ENCODE measurements at places on chromosomes 13 and 19.

- DNase-seq = no peak
Observed at GRCh38 chr19:19480688-19481087, 34.7 kb downstream of the TSSK6 start.

DNA sequence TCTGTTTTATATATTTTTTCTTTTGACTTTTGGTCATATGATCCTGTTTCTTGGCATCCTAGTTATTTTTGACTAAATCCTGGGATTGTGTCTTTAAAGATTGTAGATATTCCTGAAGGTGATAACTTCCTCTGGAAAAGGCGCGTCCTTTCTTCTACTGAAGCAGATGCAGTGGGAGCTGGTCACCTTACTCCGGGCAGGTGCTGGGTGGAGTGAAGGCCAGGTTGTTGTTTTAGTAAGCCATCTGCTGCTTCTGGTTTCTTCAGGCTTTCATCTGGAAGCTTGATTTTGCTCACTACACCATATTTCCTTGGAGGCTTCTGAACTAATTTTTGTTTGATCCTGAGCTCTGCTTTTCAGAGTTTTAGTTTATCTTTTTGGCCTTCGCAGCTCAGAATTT is 21.5 kb downstream of the URI1 start:
- DNase-seq = no peak

DNA sequence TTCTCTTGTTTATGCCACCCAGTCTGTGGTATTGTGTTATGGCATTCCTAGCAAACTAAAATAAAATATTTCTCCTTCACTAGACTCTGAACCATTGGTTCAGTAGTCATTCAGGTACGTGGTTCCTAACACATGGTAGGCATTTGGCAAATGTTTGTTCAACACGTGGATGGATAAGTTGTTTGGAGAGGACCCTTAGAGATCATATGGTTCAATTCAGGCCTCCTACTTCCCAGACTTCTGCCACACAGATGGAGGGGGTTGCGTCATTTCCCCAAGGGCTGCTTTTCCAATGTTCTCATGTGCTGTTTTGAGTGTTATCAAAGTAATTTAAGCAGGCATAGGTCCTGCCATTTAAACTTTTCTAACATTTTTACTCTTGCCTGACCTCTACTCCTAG is 6.7 kb downstream of the CXCL17 start:
- DNase-seq = no peak

- DNase-seq = no peak
Observed at GRCh38 chr13:104382951-104383350, 1316.7 kb upstream of the SLC10A2 start.

DNA sequence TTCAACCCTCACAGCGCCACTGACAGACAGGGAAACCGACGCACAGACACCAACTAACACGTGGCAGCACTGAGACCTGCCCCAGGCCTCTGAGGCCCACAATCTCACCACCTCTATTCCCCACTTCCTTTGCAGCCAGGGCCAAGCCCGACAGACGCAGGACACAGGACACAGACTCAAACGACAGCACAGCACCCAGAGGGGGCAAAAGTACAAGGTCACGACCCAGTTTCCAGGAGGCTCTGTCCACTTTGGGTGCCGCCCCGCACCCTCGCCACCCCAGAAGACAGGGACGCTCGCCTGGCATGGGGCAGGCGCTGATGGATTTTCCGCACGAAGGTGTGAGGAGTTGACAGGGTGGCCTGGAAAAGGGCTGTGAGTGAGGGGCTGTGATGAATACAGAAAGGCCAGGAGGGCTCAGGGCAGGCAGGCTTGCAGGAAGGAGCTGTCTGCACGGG is 48.8 kb downstream of the MLLT1 start:
- no peak for DNase-seq

GRCh38 chr13:58592052-58592451 is 960.5 kb downstream of the PCDH17 start:
- no peak for DNase-seq

DNA sequence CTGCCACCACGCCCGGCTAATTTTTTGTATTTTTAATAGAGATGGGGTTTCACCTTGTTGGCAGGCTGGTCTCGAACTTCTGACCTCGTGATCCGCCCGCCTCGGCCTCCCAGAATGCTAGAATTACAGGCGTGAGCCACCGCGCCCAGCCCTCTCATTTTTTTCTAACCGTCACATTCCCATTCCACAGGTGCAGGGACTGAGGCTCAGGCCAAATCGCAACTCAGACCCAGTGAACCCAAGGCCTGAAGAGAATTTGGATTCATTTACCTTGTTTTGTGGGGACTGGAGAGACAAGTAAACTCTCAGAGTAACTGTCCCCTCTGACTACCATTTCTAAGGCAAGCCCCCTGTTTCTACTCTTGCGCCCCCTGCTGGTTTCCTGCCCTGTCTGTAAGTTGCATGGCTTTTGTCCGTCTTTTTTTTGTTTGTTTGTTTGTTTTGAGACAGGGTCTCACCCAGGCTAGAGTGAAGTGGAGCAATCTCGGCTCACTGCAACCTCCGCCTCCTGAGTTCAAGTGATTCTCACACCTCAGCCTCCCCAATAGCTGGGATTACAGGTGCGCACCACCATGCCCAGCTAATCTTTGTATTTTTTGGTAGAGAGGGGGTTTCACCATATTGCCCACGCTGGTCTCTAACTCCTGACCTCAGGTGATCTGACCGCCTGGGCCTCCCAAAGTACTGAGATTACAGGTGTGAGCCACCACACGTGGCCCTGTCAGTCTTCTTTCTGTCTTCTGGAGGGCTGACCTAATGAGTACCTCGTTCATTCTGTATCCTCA is 2.3 kb upstream of the STRN4 start:
- peak; percentile 74 for DNase-seq

DNA sequence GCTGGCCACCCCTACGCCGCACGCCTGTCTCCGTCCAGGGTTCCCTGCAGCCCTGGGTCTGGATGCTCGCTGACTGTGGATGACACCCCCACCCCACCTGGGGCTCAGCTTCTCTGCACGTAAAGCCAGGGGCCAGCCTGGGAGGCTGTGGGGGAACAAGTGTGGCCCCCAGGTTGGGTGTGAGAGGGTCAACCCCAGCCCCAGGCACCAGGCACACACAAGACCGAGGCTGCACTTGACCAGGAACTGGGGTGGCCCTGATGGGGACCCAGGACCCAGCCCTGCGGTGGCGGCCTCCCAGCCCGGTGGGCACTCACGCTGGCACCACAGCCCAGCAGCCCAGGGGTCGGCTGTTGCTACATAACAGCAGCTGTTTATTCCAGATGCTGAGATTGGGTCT is 41.6 kb downstream of the GAS6 start:
- DNase-seq = no peak

GRCh38 chr13:27379694-27380641 is 44.5 kb upstream of the GTF3A start:
- peak; percentile 43 for DNase-seq

DNA sequence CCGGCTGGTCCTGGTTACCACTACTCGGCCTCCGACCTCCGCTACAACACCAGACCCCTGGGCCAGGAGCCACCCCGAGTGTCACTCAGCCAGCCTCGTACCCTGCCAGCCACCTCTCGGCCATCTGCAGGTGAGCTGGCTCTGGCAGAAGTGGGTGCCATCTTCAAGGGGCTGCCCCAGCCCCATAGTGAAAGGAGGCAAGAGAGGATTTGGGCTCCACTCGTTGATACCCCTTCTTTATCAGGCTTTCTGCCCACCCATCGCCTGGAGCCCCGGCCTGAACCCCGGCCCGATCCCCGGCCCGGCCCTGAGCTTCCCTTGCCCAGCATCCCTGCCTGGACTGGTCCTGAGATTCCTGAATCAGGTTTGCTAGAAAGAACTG is 7.1 kb downstream of the LTBP4 start:
- DNase-seq = no peak

- no peak for DNase-seq
Observed at GRCh38 chr13:75492389-75492788, 10.4 kb upstream of the TBC1D4 start.

DNA sequence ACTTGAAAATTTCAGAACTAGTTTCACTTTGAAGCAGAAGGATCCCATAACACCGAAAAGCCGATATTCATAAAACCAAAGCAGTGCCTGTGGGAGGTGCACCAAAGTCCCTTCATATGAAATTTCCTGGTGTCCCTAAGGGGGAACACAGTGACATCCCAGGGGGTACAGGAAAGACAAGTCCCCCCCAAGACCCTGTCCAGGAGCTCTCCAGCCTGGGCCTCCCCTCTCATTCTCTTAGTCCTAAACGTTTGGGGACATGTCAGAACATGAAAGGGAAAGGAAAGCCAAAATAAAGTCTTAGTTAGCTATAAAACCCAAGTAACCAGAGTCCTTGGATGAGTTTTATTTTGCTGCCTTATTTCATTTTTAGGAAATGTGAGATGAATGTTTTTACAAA is 56.6 kb downstream of the MRPL57 start:
- DNase-seq = no peak

DNA sequence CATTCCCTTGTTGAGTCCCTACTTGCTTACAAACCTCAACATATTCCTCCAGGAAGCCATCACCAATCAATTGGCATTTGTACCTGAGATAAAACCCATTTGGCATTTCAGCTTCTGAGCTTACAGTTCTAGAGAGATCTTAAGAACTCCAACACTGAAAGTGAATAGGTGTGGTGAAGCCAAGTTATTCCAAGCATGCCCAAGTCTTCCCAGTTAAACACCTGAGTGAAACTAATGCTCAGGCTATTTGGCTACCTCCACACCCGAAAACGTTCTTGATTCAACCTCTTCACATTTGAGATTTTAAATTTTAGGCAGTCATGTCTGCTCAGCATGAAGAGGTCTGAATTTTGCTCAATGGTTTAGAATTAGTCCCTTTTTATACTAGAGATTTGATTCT is 2.5 kb upstream of the SCEL start:
- DNase-seq = no peak

- DNase-seq = no peak
Observed at GRCh38 chr13:51440381-51440780, 12.5 kb downstream of the INTS6 start.

DNA sequence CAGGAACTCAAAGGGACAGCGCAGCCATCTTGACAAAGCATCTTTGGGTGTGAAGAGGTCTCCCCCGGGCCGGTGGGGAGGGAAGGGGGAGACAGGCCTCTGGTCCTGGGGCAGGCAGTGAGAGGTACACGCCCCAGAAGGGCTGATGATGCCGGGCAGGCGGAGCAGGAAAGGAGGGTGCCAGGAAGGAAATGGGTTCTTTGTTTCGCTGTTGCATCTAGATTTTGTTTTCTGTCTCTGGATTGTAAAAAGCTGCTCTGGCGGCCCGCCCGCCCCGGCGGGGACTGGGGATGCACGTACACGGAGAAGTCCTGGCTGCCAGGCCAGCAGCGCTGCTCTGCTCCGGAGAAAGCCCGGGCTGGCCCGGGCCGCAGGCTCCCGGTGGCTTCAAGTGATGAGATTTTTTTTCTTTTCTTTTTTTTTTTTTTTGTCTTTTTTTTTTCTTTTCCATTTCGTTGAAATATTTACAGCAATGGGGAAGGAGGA is 13.2 kb upstream of the ASF1B start:
- DNase-seq = peak; percentile 71

DNA sequence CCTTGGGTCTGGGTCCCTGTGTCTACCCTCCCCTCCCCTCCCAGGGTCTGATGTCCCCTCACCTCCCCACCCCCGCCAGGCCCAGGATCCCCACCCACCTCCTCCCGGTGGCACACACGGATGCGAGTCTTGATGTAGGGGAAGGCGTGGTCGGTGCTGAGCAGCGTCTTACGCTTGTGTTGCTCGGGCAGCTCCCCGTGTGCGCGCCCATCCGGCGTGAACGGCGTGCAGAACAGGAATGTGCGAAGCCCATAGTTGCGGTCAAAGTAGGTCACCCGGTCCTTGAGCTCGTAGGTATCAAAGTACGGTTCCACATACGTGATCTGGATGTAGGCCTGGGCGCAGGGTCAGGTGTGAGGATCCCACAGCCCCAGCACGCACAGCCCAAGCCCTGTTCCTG is 4.4 kb upstream of the KANK2 start:
- DNase-seq = no peak

GRCh38 chr13:31663880-31664585 is 75.3 kb upstream of the RXFP2 start:
- no peak for DNase-seq

DNA sequence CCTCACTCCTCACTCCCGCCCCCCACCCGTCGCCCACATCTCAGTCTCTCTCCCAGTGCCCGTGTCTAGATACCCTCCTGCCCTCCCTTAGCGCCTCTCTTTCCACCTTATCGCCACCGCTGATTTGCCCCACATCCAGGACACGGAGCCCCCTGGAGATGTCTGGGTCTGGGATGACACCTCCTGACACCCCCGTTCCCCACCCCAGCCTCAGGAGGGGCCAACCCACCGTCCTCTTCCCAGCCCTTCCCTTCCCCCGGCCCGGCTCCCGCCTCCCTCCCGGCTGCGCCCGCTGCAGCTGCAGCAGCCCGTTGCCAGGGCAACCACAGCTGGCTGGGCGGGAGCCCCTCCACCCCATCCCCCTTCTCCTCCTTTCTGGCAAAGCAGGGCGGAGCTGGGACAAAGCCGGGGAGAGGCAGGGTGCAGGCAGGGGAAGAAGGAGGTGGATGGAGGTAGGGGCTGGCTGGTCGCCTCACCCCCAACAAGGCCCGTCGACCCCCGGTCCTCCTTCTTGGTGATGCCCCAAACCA is 13.5 kb downstream of the DPF1 start:
- DNase-seq = no peak

- DNase-seq = no peak
Observed at GRCh38 chr13:69585656-69586055, 522.0 kb upstream of the ATXN8OS start.

- no peak for DNase-seq
Observed at GRCh38 chr13:113545931-113546516, 38.5 kb upstream of the TFDP1 start.

GRCh38 chr13:40390401-40390916 is 276.0 kb downstream of the FOXO1 start:
- DNase-seq = no peak

- DNase-seq = no peak
Observed at GRCh38 chr13:110164706-110165105, 142.3 kb downstream of the COL4A1 start.

GRCh38 chr13:84684048-84684662 is 801.9 kb upstream of the SLITRK1 start:
- DNase-seq = no peak

- peak; percentile 91 for DNase-seq
Observed at GRCh38 chr19:13842291-13843103, 34.4 kb upstream of the NANOS3 start.

All from CD4-positive, alpha-beta T cell treated with Interleukin-4 for 1 hour (primary cell).